ENCODE measurements at places on chromosomes 2 and 18.
A peak's percentile ranks its signal among the peaks of the same experiment; 100 is the strongest.

GRCh38 chr2:21543630-21544029, 419.9 kb downstream of the TDRD15 start:
- no peak for DNase-seq

DNA sequence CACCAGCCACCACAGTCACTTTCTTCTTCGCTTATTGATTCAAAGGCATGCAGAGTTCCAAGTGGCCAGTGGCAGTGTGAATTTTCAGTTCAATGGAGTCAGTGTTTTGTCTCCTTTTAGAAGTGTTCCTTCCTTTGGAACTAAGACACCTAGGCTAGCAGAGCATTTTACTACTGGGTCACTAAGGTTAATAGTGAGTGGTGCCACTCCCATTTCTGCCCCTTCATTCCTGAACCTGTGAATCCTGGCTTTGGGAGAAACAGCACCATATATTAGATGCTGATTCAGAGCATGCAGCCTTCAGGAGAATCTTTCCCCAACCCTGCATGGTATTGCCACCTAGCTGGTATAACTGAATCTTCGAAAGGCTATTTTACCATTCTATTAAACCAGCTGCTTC, 312.7 kb downstream of the HRH4 start:
- DNase-seq = no peak

- no peak for DNase-seq
These were observed 135.0 kb downstream of the TGIF1 start for GRCh38 chr18:3584897-3585460.

- DNase-seq = no peak
These were observed 156.3 kb downstream of the ZNF516 start for GRCh38 chr18:76338619-76339245.

- DNase-seq = no peak
These were observed 416.5 kb upstream of the KCNH7 start for GRCh38 chr2:163255086-163255485.

GRCh38 chr2:64819774-64820688, 166.3 kb upstream of the SERTAD2 start:
- DNase-seq = peak; percentile 78

- no peak for DNase-seq
These were observed 171.5 kb downstream of the MTCL1 start for GRCh38 chr18:8876887-8877286.

DNA sequence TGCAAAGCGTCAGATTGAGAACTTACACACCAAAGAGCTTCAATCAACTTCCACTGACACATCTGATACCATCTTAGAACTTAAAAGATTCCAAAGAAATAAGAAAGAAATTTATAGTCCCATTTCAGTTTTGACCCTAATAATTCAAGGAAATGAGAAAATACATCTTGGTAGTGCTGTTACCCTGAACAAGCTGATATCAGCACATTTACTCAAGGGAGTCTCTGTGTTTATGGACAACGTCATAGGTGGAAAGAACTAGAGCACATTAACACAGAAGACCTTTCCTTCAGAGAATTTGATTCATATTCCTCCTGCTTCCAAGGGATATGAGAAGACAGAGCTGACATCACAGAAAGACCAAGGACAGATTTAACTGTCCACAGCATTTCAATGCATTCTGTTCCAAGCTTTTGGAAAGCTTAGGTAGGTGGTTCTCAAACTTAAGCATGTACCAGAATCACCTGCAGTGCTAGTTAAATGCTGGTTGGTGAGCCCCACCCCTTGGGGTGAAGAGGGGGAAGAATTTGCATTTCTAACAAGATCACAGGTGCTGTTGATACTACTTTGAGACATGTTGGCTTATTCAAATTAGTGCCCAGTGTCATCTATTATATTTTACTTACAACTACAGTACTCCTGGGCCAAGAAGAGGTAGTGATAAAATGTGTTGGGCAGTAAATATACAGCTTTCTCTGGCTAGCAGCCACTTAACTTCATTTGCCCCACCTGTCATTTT, 59.8 kb downstream of the LDAH start:
- no peak for DNase-seq

DNA sequence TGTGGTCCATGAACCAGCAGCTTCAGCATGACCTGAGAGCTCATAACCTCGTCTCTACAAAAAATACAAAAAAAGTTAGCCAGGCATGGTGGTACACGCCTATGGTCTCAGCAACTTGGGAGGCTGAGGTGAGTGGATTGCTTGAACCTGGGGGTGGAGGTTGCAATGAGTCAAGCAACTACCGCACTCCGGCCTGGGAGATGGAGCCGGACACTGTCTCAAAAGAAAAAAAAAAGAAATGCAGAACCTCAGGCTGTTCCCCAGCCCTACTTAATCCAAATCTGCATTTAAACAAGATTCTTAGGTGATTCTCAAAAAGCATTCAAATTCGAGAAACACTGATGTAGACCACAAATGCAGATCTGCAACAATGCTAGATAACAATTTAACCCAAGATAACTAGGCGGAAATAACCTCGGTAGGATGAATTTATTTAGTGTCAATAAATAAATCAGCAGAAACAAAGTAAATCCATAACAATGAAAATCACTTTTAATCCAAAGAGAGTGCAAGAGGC, 203.5 kb downstream of the SP3 start:
- no peak for DNase-seq

GRCh38 chr2:24920098-24920808, at the start of gene ADCY3:
ADCY3 (minus strand) TSS chr2:24920237; CDS start chr2:24918987, 1,250 bp downstream.
- DNase-seq = peak; percentile 75

DNA sequence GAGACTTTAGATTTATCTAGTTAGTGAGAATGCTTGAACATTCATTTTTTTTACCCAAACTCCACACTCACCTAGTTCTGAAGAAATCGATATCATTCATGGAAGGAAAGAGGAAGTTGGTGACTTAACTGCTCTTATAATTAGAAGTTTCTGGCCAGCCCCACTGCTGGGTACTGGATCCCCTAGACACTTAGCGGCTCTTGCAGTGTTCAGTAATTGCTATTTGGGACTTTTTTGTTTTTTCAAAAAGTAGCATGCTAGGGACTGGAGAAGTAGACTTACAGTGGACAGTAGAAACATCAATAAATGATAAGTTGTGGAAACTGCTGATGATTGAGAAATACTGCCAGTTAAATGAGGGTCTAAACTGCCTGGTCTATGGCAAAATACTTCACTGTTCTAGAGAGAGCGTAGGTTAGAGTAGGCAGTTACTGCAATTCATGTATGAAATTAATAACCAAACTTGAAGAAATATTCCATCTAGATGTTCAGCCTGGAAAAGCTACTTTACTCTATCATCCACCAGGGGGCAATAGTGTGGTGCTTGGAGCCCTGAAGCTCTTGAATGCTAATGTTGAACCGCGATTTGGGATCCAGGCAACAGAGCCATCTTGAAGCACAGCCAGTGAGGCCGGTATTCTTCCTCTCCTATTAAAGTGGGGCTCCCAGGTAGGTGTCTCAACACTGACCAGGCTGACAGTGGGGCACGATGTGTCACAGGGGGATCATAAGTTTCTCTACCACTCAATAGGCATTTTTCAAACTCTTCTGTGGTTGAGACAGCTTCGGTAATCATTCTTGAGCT, 146.1 kb upstream of the SESTD1 start:
- DNase-seq = peak; percentile 40

GRCh38 chr18:70289351-70290312, 787 bp downstream of the SOCS6 start:
- no peak for DNase-seq

DNA sequence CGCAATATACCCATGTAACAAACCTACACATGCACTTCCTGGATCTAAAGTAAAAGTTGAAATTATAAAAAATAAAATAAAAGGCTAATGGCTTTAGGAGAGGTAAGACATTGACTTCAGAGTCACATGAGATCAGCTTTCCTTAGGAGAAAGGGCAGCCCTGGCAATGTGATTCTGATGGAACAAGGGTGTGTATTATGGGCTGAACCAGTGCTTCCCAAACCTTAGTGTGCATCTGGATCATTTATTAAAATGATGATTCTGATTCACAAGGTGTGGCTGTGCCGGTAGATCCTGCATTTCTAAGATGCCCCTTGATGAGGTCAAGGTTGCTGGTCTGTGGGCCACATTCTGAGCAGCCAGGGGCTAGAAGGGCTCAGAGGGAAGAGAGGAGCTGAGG, 42.6 kb downstream of the LAMA3 start:
- DNase-seq = no peak

GRCh38 chr18:76314496-76314895, 180.5 kb downstream of the ZNF516 start:
- no peak for DNase-seq
